ENCODE measurements at places on chromosomes 3 and 15.

DNA sequence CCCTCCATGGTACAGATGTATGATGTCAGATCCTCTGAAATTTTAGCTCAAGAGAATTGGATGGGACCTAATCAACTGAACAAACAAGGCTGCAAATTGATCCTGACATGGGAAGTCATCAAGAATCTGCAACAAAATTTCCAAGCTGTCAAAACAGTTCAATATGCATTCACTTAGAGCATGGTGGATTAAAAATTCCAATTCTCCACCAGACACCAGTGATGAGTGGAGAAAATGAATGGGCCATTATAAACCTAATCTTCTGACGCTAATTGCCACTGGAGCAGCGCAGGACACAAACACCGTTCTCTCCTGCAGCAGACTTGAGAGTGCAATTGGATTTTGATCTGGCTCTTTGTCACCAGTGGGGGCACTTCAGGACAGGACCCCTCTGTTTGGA, 94.2 kb downstream of the MINAR1 start:
- H3K4me1 ChIP-seq: no peaks in the 10 kb centered on the region
- no peak overlapping the region for H3K4me3 ChIP-seq
- no peak overlapping the region for H3K27ac ChIP-seq
- no peaks in the 10 kb centered on the region for H3K36me3 ChIP-seq
- no peaks in the 10 kb centered on the region for H3K27me3 ChIP-seq

- DNase-seq: no peak
- H3K36me3 ChIP-seq: no peaks in the 10 kb centered on the region
- no peaks in the 10 kb centered on the region for H3K27me3 ChIP-seq
- no peak overlapping the region for H3K27ac ChIP-seq
- no peak overlapping the region for H3K4me3 ChIP-seq
Observed at GRCh38 chr3:117706756-117707155, 997.2 kb downstream of the TUSC7 start.

DNA sequence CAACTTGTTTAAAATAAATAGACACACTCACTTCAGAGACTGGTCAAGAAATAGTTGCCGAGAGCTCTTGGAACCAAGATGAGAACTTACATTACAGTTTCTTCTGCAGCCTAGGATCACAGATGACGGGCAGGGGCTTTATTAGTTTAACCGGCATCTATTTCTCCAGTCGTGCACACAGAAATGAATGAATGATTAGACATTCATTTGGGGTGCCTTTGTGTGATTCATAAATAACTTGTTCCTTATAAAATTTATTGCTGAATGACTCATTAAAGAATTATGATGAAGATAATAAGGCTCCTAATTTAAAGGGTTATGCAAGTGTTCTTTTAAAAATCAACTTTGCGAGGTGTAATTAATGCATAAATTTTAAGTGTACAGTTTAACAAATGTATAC, 20.8 kb downstream of the NFKBIZ start:
- no peak overlapping the region for H3K27ac ChIP-seq
- no peak overlapping the region for H3K4me3 ChIP-seq
- H3K4me1 ChIP-seq: no peaks in the 10 kb centered on the region
- no peaks in the 10 kb centered on the region for H3K27me3 ChIP-seq

DNA sequence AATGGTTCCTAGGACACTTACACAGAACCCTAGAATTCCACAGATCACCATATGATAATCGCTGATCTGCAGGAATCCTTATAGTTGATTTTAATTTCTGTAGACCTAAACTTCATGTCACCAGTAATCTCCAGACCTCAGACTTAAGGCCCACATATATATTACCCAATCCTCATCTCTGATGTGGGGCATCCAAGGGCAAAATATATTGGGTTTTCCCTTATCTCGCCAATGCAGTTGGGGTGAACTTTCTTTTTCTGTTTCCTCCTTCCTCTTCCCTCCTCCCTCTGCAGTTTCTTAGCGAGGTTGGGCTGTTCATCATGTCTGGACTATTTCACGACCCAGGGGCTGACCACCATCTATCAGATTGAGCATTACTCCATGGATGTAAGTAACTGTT, 230.2 kb downstream of the P3H2 start:
- no peaks in the 10 kb centered on the region for H3K4me1 ChIP-seq
- no peaks in the 10 kb centered on the region for H3K27me3 ChIP-seq
- no peak overlapping the region for H3K4me3 ChIP-seq
- H3K36me3 ChIP-seq: no peaks in the 10 kb centered on the region
- H3K27ac ChIP-seq: no peak overlapping the region
- no peak for DNase-seq

DNA sequence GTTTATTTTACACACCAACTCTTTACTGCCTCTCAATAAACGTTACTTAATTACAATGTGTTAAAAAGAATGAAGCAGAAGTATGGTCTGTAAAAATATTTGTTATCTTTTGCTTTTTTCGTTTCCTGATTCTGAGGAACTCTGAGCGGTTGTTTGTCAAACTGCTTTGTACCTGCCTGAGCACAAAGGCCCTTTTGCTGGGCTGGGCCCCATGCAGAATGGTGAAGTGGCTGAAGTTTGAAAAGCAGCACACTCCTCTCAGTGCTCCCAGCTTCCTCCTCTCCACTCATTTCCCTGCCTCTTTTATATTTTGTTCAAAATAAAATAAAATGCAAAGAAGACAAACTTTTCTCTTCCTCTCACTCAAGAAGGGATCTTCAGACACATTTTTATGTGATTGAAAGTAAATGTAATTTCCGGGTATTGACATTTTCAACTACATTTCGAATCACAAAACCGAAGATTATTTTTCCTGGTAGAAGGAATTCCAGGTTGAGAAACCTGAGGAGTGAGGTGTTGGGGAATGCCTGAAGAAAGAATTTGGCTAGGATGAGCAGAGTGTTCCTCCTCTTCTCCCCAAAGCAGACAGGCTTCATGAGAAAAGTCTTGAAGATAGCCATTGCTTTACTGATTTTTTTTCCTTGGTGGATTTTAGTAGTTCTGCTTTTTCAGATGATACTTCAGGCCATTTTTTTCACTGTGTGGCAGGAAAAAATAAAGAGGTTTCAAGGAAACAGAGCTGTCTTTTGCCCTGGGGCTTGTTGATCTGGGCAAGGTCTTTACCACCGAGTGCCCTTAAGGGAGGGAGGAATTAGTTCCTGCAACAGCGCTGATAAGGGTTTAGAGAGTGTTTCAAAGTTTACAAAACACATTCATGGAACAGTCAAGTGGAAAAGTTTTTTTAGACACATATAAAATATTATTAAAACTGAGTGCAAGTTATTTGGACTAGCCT, 229.8 kb downstream of the NFKBIZ start:
- no peaks in the 10 kb centered on the region for H3K27me3 ChIP-seq
- no peaks in the 10 kb centered on the region for H3K4me1 ChIP-seq
- no peaks in the 10 kb centered on the region for H3K36me3 ChIP-seq
- no peak for DNase-seq
- no peak overlapping the region for H3K27ac ChIP-seq
